ENCODE measurements at places on chromosomes 13 and 19. TPM values are rescaled to one million over a fixed set of nuclear protein-coding genes. Genes with fewer than 3 reads are reported as not detected.

ZIC2 gene
- total RNA-seq = 0.82 TPM

AKAP8L gene
- total RNA-seq = 70.2 TPM

TUBA3C gene
- not detected for total RNA-seq

- H3K27ac ChIP-seq = no peak overlapping the region
- no peak for DNase-seq
- H3K36me3 ChIP-seq = peaks cover 18% of the 10 kb centered on the region
- no peaks in the 10 kb centered on the region for H3K27me3 ChIP-seq
- H3K4me3 ChIP-seq = no peak overlapping the region
Observed at GRCh38 chr19:5698635-5699422, 8.7 kb downstream of the RPL36 start.

DNA sequence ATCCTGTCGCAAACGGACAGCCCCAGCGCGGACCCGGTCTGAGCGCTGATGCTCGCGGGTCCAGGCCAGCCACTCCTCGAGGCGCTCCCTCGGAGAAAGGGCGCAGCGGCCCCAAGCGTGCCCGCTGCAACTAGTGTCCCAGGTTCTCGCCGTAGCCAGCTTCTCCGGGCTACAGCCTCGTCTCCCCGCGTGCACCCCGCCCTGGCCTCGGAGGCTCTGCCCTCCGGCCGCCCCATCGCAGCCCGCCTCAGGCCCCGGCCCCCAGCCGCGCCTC lies 487 bp downstream of the FLT1 start:
- no peaks in the 10 kb centered on the region for H3K36me3 ChIP-seq
- peaks cover 14% of the 10 kb centered on the region for H3K4me1 ChIP-seq
- DNase-seq = no peak
- peak overlapping the region; percentile 42 for H3K4me3 ChIP-seq
- peaks cover 45% of the 10 kb centered on the region for H3K27me3 ChIP-seq

GRCh38 chr13:73399347-73400216 lies 340.8 kb downstream of the KLF5 start:
- peak overlapping the region; percentile 77 for H3K27ac ChIP-seq
- peak; percentile 81 for DNase-seq
- H3K4me1 ChIP-seq = peaks cover 7% of the 10 kb centered on the region

DNA sequence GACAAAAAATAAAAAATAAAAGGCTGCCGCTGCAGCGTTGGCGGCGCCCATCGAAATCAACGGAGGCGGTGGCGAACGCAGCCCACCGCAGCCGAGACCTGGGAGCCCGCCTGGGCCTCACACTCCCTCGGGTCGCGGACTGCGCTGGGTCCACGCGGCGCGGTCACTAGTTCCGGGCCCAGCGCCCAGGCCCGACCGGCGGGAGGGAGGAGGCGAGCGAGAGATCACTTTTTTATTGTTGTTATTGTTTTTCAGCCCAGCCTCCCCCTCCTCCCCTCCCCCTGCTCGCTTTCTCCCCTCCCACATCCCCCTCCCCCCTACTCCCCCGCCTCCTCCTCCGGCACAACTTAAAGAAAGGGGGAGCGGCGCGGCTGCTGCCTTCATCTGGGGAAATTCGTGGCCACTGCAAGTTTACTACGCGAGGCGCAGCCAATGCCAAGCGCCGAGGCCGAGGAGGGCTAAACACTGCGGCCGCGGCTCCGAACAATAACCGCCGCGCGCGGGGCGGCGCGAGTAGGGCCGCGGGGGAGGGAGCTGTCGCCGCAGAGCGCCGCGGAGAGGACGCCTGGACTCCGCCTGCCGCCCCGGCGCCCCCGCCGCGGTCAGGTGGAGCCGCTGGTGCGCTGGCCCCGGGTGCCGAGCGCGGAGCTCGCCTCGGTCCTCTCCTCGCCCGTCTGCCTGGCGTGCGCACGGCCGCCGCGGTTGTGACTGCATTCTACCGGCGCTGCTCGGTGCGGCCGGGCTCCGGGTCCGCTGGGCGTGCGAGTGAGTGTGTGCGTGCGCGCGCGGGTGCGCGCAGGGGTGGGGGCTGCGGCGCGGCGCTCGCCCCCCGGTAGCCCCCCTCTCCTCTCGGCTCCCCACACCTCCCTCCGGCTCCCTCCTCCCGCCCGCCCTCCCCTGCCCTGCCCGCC lies 505 bp upstream of the ZIC2 start:
- peak overlapping the region; percentile 52 for H3K4me3 ChIP-seq
- H3K4me1 ChIP-seq = peaks cover 10% of the 10 kb centered on the region
- H3K27ac ChIP-seq = no peak overlapping the region
- no peaks in the 10 kb centered on the region for H3K36me3 ChIP-seq
- no peak for DNase-seq

GRCh38 chr13:32447894-32448623 lies 20.1 kb upstream of the N4BP2L1 start:
- H3K4me3 ChIP-seq = no peak overlapping the region
- H3K27ac ChIP-seq = no peak overlapping the region
- DNase-seq = no peak

GRCh38 chr13:20495087-20496023 lies 30.3 kb downstream of the CRYL1 start:
- H3K4me1 ChIP-seq = no peaks in the 10 kb centered on the region
- no peak overlapping the region for H3K4me3 ChIP-seq
- H3K36me3 ChIP-seq = no peaks in the 10 kb centered on the region
- H3K27me3 ChIP-seq = no peaks in the 10 kb centered on the region
- H3K27ac ChIP-seq = no peak overlapping the region
- peak; percentile 74 for DNase-seq

FXYD5 gene
- 23.6 TPM for total RNA-seq

- H3K27ac ChIP-seq = no peak overlapping the region
- no peaks in the 10 kb centered on the region for H3K4me1 ChIP-seq
- H3K36me3 ChIP-seq = no peaks in the 10 kb centered on the region
- H3K27me3 ChIP-seq = no peaks in the 10 kb centered on the region
- no peak for DNase-seq
- H3K4me3 ChIP-seq = no peak overlapping the region
Observed at GRCh38 chr13:92913840-92914239, 312.8 kb upstream of the GPC6 start.

ZNF582 gene
- 1.1 TPM for total RNA-seq

SPART gene
- 11.4 TPM for total RNA-seq

DNA sequence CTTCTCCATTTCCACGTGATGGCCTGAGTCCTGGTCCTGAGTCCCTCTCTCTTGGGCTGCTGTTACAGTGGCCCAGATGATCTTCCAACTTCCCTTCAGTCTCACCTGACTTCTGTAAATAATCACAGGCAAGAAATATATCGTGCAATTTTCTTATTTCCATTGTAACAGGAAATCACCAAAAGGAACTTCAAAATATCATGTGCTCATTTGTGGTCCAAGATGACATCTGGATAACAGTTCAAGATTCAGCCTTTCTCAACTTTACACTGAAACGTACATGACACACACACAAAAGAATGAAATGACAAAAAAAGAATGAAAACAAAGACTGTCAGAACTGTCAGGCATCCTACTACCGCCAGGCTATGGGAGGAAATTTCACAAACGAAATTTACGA lies 22.0 kb upstream of the RAP2A start:
- DNase-seq = no peak
- H3K27me3 ChIP-seq = no peaks in the 10 kb centered on the region
- no peak overlapping the region for H3K27ac ChIP-seq
- H3K4me3 ChIP-seq = no peak overlapping the region

PCDH17 gene
- 2.1 TPM for total RNA-seq

VSTM1 gene
- not detected for total RNA-seq

DNA sequence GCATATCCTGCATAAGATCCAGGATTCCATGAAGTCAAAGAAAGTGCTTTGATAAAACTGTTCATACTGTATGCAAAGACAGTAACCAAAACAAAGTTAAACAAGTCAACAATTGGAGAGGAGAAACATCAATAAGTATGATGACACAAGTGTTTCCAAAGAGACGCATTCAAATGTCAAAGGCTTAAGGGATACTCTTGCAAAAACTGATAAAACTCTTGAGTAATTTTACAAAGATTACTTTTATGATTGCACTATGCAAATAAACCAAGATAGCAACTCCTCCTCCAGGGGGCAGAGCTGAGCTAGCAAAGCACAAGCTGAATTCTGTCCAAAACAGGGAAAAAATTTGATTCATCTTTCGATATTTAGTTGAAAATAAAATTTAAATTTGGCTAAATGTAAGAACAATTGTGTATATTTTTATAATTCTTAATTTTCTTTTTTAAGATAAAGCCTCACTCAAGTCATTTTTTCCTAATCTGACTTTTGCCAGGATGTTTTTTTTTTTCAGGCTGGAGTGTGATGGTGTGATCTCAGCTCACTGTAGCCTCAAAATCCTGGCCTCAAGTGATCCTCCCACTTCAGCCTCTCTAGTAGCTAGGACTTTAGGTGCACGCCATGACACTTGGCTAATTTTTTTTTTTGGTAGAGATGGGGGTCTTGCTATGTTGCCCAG lies 84.0 kb downstream of the MZT1 start:
- H3K4me1 ChIP-seq = no peaks in the 10 kb centered on the region
- H3K36me3 ChIP-seq = no peaks in the 10 kb centered on the region
- peak; percentile 75 for DNase-seq
- no peak overlapping the region for H3K4me3 ChIP-seq
- no peak overlapping the region for H3K27ac ChIP-seq

DNA sequence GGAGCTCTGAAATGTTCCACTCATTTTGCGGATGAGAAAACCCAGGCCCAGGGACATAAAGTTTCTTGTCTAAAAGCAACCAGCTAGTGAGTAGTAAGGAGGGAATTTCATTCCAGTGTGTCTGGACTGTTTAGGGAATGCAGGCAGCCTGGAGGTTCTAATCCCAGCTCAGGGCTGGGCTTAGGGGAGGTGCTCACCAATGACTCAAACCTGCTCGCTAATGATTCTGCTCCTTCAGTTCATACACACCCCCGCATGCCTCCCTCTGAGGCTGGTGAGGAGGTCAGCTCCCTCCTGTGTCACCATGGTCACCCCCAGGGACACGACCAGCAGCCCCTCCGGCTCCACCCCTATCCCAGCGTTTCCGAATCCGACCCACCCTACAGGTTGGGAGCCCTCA lies 34.6 kb downstream of the CYP4F2 start:
- no peak overlapping the region for H3K4me3 ChIP-seq
- H3K27ac ChIP-seq = no peak overlapping the region
- H3K36me3 ChIP-seq = no peaks in the 10 kb centered on the region
- no peaks in the 10 kb centered on the region for H3K4me1 ChIP-seq

DNA sequence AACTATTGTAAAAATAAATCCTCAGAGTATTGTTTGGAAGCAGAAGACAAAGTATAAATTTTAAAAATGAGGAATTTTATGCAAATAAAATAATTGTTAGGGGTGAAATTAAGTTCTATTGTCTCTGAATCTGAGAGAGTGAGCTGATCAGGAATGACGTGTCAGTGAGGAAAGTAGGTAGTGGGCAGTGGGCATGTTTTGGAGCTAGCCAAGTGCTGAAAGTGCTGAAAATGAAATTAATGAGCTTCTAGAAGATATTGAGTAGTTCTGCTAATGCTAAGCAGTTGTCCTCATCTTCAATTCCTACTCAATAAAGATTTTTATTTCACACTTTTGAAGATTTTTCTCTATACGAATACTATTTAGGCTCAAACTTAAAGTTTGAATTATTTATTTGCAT lies 1167.8 kb upstream of the PCDH20 start:
- DNase-seq = no peak
- H3K4me1 ChIP-seq = no peaks in the 10 kb centered on the region
- no peaks in the 10 kb centered on the region for H3K36me3 ChIP-seq

DNA sequence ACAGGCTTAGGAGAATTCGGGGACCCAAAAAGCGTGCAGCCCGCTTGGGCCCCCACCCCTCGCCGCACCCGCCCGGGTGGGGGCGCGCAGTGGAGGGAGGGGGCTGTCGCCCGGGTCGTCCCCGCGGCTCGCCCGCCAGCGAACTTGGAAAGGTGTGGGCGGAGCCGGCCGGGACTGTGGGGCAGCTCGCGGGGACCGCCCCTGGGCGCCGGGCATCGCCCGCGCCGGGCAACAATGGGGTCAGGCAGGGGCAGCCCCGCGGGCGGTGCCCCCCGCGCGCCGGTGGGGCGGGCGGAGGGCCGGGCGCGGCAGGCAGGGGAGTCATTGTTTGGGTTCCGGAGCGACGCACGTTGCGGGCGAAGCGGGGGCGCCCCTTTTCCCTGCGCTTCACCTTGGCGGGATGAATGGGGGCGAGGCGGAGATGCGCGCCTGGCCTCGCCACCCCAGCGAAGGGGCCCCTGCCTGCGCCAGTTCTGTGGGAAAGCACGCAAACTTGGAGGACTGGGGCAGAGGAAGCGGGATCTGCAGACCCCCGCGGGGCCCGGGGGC lies 647 bp upstream of the KLF12 start:
- H3K36me3 ChIP-seq = no peaks in the 10 kb centered on the region
- H3K4me1 ChIP-seq = no peaks in the 10 kb centered on the region
- no peaks in the 10 kb centered on the region for H3K27me3 ChIP-seq
- DNase-seq = peak; percentile 70
- peak overlapping the region; percentile 74 for H3K4me3 ChIP-seq

HSD11B1L gene
- 3.2 TPM for total RNA-seq

DNA sequence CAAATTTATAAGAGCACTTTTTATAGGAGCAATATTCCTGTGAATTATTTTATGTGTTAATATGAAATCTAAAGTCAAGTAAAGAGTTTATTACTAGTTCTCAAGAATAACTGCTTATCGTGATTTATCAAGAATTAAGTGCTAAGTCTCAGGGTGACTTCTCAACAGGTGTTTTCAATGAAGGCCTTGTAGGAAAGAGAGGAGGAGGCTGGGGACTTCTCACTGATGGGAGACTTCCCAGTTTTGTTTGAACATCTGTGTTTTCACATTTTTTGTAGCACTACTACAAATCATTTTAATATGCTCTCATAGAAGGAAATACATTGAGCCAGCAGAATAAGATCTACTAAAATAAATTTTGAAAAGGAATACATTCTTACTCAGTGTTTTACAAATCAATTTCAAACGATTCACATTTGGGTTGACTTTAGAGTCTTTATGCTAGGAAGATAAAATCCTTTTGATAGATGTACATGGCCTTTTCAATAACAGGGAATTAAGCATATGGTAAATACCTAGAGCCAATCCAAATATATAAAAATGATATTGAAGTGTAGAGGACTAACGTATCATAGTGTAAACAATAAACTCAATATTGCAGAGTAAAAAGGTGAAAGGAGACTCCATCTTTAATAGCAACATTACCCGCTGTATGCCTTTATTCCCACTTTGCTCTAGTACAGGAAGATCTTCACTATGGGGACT lies 6.8 kb downstream of the PCDH17 start:
- no peaks in the 10 kb centered on the region for H3K4me1 ChIP-seq
- no peak overlapping the region for H3K4me3 ChIP-seq
- no peak for DNase-seq
- H3K36me3 ChIP-seq = no peaks in the 10 kb centered on the region

- no peak overlapping the region for H3K4me3 ChIP-seq
- no peaks in the 10 kb centered on the region for H3K36me3 ChIP-seq
- DNase-seq = no peak
Observed at GRCh38 chr13:27081893-27082679, 89.5 kb downstream of the USP12 start.

- H3K4me3 ChIP-seq = no peak overlapping the region
- no peak for DNase-seq
- peaks cover 3% of the 10 kb centered on the region for H3K4me1 ChIP-seq
- H3K27me3 ChIP-seq = no peaks in the 10 kb centered on the region
- H3K27ac ChIP-seq = no peak overlapping the region
Observed at GRCh38 chr13:112158961-112159360, 92.0 kb downstream of the SOX1 start.

- H3K36me3 ChIP-seq = no peaks in the 10 kb centered on the region
- peaks cover 18% of the 10 kb centered on the region for H3K4me1 ChIP-seq
- no peak overlapping the region for H3K4me3 ChIP-seq
- no peak overlapping the region for H3K27ac ChIP-seq
Observed at GRCh38 chr19:6059988-6060599, 50.2 kb downstream of the RFX2 start.
